ENCODE measurements at places on chromosomes 12 and 14. TPM values are rescaled to one million over a fixed set of nuclear protein-coding genes. Genes with fewer than 3 reads are reported as not detected.

DNA sequence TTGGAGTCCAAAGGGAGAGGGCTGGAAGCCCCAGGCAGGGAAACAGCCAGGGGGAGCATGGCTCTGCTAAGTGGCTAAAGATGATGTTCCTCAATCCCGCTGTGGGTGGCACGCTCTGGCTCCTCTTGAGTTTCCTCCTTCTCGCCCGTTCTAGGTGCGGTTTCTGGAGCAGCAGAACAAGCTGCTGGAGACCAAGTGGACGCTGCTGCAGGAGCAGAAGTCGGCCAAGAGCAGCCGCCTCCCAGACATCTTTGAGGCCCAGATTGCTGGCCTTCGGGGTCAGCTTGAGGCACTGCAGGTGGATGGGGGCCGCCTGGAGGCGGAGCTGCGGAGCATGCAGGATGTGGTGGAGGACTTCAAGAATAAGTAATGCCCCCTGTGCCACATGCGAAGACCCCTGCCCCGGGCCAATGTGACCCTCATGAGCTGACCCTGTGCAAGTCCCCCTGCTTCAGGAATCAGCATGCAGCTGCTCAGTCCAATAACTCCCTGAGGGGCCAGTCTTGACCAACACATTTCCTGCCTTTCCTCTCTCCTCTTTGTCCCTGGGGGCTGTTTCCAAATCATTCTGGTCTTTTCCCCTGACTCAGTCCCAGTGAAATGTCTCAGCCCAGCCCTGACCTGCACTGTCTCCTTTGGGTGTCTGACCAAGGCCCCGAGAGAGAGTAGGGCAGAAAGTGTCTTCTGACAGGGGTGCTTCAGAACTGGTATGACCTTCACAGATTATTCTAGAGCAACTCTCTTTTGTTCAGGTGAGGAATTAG is 2.1 kb downstream of the KRT7 start:
- DNase-seq, result peak; percentile 72

- peak; percentile 96 for DNase-seq
Observed at GRCh38 chr12:68240079-68240478, 13.3 kb downstream of the IL22 start.

DNA sequence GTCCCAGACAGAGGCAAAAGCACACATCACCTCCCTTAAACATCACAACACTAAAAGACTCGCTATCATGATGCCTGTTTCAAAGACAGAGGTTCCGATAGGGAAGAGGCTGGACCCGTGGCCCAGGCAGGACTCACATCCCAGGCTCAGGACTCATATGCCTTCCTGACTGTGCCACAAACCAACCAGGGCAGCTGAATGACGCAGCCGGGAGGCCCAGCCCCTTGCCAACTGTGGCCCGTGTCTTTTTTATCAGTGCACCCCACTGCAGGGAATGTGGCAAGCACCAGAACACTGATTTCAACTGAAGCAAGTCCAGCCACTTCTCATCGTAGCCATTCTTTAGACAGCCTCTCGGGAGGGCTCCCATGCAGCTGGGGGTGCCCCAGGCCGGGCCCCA is 132.3 kb downstream of the KSR2 start:
- peak; percentile 58 for DNase-seq

Gene POP5
- total RNA-seq, result 66.2 TPM

- DNase-seq, result peak; percentile 7
Observed at GRCh38 chr12:104524034-104524832, 67.5 kb downstream of the CHST11 start.

GRCh38 chr14:56962444-56963080 is 152.3 kb upstream of the OTX2 start:
- DNase-seq, result no peak

DNA sequence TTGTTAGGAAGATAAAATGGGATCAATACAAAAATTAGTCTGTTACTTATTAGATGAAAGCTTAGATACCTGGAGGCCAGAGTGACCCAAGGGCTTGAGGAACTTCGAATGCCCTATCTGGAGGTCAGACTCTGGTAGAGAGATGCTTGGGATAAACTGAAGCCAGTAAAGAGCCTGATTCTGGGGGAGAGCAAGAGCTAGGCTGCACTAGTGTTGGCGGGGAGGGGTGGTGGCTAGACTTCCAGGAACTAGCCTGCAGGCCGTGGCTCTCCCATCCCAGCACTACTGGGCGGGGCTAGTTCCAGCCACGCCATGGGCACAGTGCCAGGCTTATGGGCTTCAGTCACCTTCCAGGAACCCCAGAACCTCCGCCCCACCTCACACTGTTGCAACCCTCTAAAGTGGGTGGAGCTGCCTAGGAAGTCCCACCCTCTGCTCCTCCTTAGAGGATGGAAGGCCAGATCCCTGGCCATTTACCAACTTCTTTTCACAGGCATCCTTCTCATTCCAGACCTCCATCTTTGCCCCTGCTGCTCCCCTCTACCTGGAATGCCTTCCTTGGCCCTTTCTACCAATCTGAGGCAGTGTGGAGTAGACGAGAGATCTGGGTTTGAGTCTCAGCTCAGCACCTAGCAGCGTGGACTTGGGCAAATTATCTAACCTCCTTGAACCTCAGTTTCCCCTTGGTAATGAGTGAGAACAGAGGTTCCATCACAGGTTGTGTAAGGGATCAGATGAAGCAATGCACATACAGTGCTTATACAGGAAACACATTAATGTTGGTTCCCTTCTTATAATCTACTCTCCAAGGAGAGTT is 6.3 kb upstream of the NFE2 start:
- peak; percentile 82 for DNase-seq

DNA sequence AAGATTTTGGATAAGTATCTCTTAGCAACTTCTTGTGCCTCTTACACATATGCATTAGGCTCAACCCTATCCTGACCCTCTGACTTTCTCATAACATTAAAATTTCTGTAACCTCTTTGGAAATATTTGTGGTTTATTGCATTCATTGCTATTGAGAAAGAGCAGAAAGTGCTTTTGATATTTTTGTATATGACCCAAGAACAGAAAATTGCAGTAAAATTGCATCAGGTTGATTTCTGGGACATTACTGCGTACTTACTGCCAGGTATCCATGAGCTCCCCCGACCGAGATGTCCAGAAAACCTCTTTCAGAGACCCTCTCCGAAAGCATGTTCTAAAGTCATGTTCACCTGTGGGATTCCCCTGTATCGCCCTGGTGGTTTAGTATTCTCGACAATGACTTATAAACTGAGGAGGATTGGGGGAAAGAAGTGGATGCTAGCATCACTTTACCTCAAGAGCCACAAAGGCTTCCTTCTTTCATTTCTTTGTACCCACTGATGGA is 14.5 kb upstream of the IL22 start:
- peak; percentile 35 for DNase-seq

Gene RTL1
- total RNA-seq, result 0.02 TPM

DNA sequence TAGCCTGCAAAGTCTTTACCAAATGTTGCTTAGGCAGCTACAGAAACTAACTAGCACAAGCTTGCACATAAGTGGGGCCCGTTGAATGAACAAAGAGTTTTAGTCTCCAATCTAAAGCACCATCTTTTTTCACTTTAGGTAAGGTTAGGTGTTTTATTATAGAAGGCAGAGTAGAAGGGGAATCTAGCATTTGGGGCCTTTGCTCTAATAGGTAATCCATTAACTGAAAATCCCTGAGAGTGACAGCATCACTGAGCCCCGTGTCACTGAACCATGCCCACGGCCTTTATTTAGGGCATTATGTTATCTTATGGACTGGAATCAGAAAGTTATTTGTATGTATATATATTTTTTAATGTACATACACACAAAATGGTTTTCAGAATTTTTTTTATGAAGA is 25.1 kb downstream of the CPNE8 start:
- DNase-seq, result no peak

DNA sequence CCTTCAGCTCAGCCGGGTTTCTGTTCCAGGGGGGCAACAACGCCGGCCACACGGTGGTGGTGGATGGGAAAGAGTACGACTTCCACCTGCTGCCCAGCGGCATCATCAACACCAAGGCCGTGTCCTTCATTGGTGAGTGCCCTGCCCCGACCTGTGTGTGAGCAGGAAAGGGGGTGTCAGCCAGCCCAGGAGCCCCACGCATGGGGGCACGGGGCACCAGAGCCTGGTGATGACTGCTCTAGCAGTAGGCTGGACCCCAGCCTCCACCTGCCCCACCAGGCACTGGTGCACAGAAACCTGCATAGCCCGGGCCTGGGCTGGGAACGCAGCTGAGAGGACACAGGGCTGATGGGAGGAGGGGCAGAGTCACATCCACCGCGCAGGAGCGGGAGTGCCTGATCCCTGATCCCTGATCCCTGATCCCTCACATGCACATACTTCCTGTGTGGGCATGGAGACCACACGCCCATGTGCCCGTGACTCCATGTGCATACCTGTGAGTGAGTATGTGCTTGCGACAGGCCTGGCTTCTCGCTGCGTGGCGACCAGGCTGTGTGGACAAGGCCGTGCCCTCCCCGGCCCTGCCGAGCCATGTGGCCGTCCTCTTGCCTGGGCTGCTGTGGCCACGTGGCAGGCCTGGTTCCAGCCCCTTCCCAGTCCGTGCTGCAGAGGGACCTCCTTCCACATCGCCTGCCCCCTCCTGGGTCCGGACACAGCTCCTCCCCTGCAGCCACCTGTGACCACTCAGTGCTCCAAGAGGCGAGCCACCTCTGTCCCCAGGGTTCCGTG is 11.2 kb downstream of the ADSS1 start:
- no peak for DNase-seq

DNA sequence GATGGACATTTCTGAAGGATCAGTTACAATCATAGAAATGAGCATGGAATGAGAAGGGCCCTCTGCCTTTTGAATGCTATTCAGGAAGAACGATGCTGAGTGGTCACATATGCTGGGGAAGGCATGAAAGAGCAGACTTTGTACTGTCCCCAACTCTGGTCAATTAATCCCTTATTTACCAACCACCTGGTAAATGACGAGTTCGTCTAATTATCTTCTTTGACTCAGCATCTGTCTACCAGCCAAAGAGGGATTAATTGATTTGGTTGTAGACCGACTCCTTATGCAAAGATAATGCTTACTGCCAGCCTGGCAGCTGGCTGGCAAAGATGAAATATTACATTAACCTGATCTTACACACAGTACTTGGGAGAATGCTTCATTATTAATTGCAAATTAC is 152.2 kb downstream of the CHST11 start:
- no peak for DNase-seq

Gene TCL1B
- total RNA-seq, result not detected

Gene ASIC1
- 4.2 TPM for total RNA-seq

GRCh38 chr12:124754949-124755800 is 108.5 kb downstream of the SCARB1 start:
- no peak for DNase-seq

DNA sequence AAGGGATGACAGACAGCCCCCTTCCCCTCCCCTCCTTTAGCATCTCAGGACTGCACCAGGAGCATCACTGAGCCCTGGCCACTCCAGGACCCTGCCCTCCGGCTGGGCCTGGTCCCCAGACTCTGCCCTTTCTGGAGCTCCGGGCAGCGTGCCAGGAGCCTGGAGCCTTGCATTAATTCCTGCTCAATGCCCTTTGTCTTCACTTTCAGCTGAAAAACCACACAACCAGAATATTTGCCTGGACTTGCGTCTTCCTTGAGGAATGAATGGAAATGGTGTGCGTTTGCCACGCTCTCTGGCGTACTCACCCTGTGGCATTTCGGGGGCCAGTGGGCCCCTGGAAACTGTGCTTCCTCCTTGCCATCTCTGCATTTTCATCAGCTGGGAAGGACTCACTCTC is 8.5 kb upstream of the RFLNA start:
- peak; percentile 68 for DNase-seq

DNA sequence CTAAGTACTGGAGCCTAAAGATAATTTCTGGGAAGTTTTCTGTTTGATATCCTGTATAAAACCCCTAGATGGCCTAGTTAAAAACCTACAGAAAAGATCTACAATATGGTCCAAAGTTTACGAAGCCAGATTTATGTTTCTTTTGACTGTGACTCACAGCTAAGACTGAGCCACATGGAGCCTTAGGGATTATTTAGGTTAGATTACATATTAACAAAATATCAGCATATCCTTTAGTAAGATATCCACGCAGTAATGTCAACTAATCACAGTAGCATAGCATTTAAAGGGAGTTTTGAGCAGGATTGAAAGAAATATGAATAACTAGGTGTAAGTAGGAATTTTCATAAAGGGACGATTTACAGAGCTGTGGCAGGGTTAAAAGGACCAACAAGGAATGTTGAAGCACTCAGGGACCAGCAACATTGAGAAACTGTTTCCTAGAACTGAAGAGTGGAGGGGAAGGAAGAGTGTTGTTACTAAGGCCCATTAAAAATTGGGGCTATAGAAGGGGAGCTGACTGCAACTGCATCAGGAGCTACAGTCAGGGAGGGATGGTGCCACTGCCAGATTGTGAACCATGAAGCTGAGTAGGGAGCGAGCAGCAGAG is 155.5 kb downstream of the DACT1 start:
- no peak for DNase-seq

Gene COX14
- total RNA-seq, result 67.6 TPM

DNA sequence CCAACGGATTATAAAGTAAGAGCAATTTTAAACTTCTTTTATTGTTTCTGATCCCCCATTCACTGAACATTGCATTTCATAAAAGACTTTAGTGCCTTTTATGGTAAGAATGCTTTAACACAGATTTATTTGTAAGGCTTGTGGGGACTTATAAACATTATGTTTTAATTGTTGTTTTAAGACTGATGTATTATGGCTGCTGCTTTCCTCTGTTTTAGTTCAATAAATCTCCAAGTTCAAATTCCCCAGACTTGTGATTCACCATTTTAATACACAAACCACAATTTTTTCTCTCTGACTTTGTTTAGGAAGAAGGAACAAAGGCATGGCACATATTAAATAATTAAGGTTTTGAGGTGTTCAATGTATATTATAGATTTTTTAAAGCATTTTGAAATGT is 753.3 kb downstream of the SLC6A15 start:
- no peak for DNase-seq

- DNase-seq, result peak; percentile 26
Observed at GRCh38 chr12:6688543-6688998, 604 bp downstream of the ZNF384 start.

DNA sequence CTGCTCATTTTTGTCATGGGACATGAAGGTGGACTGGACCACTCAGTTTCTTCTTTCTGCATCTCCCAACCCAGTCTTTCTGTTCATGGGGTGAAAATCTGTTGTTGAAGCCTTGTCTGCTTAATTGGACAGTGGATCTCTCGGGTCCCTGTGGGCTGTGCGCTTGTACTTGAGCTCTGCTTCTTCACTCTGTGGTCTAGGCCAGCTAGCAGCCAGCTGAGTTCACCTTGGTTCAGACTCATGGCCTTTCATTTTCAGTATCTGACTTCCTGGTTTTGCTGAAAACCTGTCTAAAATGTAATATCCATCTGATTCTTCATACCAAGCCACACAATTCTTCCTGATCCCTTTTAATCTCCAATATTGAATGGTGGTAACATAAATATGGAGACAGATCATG is 117.2 kb downstream of the LRRK2 start:
- no peak for DNase-seq

- DNase-seq, result no peak
Observed at GRCh38 chr12:120798696-120799095, 73.1 kb downstream of the ACADS start.

Gene CD27
- total RNA-seq, result not detected

Gene GLI1
- total RNA-seq, result not detected

Gene NEUROD4
- total RNA-seq, result not detected

Gene RPS6KA5
- 9.6 TPM for total RNA-seq

GRCh38 chr12:75868501-75868900 is 163.1 kb downstream of the PHLDA1 start:
- DNase-seq, result peak; percentile 45

GRCh38 chr12:75781532-75782046 is 250.0 kb downstream of the PHLDA1 start:
- peak; percentile 92 for DNase-seq

GRCh38 chr14:102694530-102695166 is 82.6 kb upstream of the TRAF3 start:
- DNase-seq, result peak; percentile 55

Measured in M059J (cell line).